LNCaP clone FGC (cell line): ENCODE measurements at places on chromosomes 6 and 20.

DNA sequence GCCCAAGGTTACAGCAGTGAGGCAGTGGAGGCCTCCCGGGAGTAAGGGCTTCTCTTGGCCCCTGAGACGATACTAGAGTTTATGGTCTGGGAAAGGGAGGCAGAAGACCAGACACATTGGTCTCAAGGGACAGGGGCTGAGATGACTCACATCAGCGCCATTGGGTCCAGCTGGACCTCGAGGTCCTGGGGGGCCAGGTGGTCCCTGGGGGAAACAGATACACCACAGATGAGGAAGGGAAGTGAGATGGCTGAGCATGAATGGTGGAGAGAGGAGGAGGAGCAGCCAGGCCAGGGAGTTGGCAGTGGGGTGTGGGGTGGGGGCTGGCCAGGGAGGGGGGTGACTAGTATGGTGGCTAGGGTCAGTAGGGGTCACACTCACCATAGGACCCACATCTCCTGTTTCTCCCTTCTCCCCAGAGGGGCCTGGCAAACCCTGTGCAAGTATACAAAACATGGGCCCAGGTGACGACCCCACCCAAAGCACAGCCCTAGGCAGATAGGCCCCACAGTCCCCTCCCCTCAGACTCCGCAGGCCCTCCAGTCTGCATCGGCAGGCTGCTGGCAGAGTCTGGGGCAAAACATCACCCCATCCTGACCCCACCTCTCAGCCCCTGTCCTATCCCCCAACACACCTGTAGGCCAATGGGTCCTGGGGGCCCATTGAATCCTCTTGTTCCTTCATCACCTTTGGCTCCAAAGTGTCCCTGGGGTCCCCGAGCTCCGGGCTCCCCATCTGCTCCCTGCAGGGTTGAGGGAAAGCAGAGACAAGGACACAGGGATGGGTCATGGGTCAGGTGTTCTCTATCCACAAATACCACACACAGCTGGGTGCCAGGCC lies 21.9 kb downstream of the COL11A2 start:
- no peak for DNase-seq

DNA sequence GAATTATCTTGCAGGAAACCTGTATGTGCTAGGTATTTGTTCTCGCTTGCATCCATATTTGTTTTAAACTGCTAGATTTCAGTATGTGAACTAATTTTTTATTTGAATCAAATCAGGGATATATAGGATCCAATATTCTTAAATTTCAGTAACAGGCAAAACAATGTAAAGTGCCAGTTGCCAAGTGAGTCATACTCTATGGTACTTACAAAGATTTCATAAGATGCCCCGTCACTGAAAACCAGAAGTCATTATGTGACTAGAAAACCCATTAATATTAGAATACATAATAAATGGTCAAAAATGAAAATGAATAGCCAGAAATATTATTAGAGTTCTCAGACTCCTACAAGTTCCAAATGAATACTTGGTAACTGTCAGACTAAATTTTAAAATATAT lies 481.2 kb downstream of the TFAP2A start:
- no peak for DNase-seq

DNA sequence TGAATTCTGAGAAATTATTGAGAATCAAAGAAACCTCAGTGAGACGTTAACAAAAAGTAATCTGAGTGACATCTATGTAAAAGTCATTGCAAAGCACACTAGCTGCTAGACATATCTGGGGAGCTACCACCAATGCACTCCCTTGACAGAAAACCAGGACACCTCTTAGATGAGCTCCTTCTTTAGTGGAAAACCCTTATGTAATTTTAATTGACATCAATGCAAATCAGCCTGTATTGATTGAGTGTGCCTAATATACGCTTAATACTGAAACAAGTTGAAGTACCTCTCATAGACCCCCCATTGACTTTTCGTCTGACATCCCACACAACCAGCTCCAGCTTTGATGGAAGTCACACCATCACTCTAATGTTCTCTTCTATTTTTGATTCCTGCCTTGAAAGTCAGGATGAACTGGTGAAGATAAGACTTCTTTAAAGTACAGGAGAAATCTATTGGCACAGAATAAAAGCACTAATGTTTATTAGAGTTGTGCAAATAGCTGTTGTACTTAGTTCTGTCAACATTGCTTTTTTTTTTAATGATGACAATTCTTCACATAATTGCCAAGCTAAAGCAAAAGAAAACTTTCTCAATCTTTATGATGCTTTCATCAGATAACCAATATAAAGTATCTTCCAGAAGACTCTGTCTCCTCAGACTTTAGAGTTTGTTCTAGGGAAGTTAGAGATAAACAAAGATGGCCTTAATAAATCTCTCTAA lies 98.0 kb upstream of the FAM8A1 start:
- DNase-seq, result peak; percentile 81

- DNase-seq, result no peak
Observed at GRCh38 chr20:6492271-6493055, 275.0 kb upstream of the BMP2 start.

DNA sequence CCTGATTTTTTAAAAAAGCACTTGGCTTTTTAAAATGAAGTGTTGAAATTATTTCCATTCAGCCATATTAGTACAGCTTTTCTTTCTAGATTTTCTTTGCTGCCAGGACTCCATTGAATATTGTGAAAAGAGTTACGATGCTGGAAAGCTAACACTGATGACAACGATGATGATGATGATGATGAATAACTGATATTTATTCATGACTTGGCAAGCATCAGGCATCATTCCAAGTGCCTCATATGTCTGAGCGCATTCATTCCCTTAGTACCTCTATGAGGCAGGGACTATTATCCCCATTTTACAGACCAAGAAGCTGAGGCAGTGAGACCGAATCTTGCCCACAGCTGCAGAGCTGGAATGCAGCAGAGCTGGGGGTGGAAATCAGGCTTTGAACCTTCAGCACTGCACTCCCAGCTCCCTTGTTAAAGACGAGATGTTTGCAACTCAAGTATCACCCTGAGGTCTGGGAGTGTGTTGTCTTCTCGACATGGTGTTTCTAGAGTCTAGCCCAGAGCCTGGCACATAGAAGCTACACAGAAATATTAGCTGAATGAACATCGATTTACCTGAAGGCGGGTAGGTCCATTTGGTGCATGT lies 85.5 kb upstream of the FRMD1 start:
- DNase-seq, result no peak

DNA sequence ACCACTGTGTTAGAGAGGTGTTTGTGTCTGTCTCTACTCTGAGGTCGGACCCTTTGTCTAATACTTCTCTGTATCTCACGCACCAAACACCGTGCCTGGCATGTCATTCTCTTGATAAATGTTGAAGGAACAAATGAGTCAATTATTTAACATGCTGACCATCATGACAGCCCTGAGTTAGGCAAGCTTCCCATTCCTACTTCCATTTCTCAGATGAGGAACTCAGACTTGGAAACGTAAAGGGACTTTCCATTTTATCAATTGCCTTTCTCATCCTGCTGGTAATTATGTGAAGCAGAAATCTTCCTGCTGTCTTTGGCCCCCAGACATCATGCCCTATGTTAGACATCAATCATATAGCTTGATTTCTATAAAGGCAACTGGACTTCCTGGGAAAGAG lies 227.0 kb upstream of the ECI2 start:
- DNase-seq, result no peak

- no peak for DNase-seq
Observed at GRCh38 chr6:104625536-104625935, 234.2 kb downstream of the HACE1 start.

- no peak for DNase-seq
Observed at GRCh38 chr6:12440981-12441380, 150.8 kb downstream of the EDN1 start.

DNA sequence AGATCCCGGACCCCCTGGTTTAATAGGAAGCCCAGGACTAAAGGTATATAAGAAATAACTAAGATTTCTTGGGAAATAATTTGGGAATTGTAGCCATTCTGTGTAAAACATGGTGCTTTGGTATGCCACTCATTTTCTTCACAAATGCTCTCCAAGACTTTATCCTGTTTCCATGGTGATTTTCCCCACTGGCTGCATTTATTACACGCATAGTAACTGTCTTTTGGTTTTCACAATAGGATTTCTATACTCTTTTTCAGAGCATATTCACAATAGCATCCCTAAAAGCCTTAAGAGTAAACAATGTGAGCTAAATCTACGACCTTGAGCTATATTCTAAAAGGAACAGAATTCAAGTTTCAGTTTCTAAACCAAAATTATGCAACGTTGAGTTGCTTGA lies 160.8 kb downstream of the COL9A1 start:
- no peak for DNase-seq

GRCh38 chr6:127946388-127946787 lies 45.5 kb upstream of the THEMIS start:
- DNase-seq, result no peak

DNA sequence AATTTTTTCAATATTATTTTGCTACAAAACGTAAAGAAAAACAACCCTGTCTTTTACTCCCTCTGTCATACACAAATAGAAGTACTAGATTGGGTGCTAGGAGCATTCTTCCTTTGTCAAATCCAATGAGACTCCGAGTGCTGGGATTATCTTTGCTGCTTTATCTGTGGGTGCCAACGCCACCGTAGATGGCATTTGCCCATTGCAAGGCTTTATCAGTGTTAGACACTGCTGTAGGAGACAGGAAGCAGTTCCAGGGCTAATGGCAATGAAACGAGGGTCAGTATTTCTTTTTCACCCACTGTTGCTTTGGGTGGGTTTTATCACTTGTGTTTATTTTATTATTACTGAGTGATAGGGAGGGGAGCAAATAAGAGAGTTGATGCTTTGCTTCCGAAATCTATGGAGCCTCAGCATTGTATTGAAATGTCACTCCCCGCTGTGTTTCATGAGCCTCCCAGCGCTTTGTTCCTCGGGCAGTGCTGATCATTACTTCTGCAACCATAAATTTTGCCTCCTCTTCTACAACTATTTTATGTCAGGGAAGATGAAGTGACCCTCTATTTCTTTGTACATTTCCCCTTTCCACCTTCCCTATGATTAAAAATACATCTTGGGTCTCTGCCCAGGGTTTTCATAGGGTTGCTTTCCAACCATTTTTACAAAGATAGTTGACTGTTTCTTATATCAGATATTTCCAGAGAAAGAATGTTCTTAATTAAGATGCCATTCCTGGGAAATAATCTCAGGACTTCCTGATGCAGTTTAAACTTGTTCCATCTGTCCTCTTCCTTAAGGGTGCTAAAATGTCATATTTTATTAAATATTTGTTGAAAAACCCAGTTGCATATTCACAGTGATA lies 86.7 kb upstream of the LAMP5 start:
- DNase-seq, result no peak

GRCh38 chr6:87918461-87918941 lies 129.1 kb upstream of the SPACA1 start:
- no peak for DNase-seq

DNA sequence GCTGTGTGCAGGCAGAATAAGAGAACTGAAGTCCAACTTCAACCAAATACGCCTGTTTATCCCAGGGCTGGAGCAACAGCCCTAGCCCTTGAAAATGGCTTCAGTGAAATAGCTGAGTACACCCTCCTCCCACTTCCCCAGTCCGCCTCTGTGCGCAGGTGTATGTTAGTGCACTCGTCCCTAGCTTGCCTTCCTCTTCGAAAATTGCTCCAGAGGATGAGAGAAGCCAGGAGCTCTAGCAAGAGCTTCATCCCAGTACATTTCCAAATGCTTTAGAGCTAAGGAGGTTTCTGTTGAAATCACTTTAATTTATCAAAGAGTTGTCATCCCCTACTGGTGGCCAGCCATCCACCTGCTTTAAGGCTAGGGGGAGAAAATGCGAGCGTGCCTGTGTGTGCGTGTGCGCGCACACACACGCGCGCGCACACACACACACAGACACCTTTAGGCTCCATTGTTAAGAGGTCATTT lies 5.4 kb upstream of the POU3F2 start:
- DNase-seq, result no peak

DNA sequence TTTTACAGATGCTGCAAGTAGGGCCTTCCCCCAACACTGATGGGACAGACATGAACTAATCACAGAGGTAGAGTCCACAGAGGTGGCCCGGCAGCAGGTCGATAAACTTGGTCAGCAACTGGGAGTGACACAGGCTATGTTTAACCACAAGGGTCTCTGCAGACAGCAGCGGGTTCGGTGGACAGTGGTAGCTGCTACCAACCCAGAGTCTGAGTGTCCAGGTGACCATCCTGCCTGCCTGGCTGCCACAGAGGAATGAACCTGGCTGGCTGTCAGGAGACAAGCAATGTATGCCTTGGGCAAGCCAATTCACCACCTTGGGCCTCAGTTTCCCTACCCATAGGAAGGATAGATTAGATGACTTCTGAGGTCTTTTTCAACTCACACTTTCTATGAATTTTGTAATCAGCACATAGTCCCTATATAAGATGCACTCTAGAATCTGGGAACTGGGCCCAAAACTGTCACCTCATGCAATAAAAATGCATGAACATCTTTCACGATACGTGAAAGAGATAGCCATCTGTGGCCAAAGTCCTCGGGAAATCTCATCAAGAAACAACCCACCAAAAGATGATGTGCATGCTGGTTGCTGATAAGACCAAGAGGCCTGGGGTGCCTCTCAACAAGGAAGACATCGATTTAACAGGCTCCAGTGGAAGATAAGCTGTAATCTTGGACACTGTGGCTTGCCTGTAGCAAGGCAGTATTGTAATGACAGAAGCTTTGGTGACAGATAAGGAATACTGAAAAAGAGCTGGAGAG lies 30.5 kb downstream of the MDGA1 start:
- DNase-seq, result no peak

DNA sequence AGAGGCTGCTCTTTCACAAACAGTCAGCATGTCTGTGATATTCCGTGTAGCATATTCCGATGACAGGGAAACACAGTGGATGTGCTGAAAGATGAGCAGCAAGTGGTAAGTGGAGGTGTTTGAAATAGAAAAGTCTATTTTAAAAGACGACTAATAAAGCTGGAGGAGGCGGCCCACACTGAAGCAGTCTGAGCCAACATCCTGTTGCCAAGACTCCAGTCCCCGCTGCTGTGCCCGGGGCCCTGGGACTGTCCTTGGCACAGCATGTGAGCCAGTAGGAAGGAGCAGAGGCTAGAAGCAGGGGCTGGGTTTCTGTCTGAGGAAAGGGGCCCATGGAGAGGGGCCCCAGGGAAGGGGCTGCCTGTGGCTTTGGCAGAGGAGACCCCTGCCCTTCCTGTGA lies 351.5 kb upstream of the CHD6 start:
- no peak for DNase-seq

GRCh38 chr20:7924692-7925091 lies 15.6 kb downstream of the HAO1 start:
- no peak for DNase-seq

DNA sequence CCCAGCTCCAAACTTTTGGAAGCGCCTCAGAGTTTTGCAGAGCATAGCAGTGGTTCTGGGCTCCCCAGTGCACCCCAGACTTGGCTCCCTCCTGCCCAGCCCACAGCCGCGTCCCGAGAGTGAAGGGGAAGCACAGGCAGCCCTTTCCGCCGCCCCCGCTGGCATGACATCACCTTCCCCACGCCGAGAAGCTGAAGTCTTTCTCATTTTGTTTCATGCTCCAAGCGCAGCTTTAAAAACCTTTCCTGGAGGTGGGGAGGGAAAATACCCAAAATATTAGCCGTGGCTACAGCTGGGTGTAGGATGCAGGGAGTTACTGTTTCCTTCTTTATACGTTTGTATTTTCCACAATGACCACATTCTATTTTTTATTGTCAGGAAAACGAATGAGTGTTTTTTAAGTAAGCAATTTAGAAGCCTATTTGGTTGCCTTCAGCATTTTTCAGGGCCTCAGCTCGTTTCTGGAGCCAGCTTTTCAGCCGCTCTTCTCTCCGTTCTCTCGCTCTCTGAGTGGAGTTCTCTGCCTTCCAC lies 72.9 kb downstream of the SNX5 start:
- no peak for DNase-seq

- DNase-seq, result no peak
Observed at GRCh38 chr6:75317503-75318206, 33.1 kb upstream of the TMEM30A start.

- DNase-seq, result no peak
Observed at GRCh38 chr6:15638373-15638772, 24.5 kb downstream of the DTNBP1 start.
